DMS 273 treated with DMSO at 0.1 percent for 48 hours (cell line): ENCODE measurements at places on chromosomes 6 and 20.

- DNase-seq, result no peak
These were observed 6.7 kb downstream of the PCMT1 start for GRCh38 chr6:149756261-149756636.

DNA sequence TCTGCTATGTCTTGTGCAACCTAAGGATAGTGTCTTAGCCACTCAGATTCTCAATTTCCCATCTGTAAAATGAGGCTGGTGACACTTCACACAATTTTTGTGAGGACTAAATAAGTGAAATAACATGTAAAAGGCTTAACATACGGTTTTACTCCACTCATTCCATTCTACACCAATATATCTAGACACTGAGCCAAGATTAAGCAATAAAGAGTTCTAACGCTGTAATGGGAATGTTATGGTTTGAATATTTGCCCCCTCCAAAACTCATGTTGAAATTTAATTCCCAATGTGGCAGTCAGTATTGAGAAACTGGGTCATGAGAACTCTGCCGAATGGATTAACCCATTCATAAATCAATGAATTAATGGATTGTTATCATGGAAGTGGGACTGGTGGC, 301.0 kb downstream of the HACE1 start:
- no peak for DNase-seq

DNA sequence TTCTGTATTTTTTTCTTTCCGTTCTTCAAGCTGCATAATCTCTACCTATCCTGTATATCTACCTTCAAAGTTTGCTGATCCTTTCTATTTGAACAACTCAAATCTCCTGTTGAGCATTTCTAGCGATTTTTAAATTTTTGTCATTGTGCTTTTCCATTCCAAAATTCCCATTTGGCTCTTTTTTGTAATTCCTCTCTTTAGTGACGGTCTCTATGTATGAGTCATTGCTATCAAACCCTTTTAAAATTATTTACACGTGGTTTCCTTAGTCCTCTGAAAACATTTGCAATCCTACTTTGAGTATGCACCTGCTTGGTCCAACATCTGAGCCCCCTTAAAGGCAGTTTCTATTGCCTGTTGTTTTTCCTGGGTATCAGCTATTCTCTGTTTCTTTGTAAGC, 100.5 kb upstream of the FOXC1 start:
- no peak for DNase-seq

- no peak for DNase-seq
These were observed 66.7 kb downstream of the VEGFA start for GRCh38 chr6:43836507-43837240.

DNA sequence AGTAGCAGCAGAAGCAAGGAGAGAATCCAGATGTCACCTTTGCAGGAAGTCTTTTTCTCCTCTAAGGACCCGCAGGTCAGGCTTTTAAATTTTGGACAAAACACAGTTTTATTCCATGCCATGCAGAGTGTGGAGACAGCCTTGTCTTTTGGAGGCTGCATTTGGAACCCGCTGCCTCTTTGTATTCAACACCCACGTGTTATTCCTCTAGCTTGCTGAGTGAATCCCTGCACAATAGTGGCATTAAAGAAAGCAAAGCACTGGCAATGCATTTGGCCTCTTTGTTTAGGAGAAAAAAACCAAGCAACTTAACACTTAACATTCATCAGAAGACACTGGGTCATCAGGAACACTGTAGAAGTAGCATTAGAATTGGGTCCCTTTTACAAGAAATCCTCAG, 43.5 kb downstream of the TFAP2B start:
- DNase-seq, result no peak
